ENCODE measurements at places on chromosomes 16 and 17.

DNA sequence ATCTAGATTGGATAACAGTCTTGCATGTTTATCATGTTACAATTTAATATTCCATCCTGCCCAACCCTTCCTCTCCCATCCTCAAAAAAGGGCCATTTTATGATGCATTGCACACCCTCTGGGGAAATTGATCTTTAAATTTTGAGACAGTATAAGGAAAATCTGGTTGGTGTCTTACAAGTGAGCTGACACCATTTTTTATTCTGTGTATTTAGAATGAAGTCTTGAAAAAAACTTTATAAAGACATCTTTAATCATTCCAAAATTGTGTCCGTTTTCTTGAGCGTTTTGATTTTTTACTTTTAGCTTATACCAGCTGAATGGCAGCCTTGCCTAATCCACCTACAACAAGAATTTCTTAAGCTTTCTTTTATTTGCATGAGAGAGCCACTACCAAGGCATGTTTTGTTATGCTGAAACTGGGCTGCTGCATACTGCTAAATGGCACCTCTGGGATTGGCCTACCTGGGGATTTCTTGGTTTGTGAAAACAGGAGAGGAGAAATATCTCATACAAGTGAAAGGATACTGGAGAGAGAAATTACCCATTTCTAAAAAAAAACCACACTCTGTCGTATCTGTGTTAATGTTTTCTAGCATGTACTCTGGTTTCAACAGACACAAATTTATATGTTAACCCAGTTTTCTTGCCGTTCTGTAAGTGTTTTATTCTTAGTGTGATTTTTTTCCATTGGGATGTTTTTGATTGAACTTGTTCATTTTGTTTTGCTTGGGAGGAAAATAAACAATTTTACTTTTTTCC, 52.2 kb downstream of the TUBD1 start:
- peak; percentile 52 for DNase-seq

- no peak for DNase-seq
These were observed 127.6 kb downstream of the KIF2B start for GRCh38 chr17:53950207-53950857.

- no peak for DNase-seq
These were observed 4.8 kb downstream of the ABCA10 start for GRCh38 chr17:69223809-69224208.

DNA sequence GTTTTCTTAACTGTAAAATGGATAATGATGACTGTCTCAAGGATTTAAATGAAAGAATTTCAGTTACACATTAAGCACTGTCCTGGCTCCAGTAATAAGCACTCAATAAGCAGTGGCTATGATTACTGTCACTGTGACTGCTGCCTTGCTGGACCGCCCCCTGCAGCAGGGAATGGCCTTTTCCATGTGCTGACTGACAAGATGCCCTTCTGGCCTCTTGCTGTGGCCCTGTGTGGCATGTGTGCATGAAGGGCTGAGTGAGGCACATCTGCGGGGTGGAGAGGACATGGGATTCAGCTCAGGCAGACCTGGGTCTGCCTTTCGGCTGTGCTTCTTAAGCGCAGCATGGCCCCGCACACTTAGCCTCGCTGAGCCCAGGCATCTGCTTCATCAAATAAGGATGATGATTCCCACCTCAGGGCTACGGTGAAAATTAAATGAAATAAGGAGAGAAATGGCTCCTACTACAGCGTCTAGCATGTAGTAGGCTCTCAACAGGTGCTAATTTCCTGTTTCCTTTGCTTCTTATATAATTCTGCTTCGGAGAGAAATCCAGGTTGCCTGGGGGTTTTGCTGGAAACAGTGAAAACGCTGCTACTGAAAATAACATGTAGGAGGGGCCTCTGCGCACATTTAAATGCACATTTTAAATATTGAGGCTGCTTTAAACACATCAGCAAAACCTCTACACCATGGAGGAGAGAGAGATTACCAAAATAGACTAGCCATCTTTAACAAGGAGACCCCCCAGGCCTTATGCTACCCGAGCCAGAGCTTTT, 183.9 kb downstream of the PARN start:
- no peak for DNase-seq

- peak; percentile 6 for DNase-seq
These were observed 20.7 kb upstream of the CMTM4 start for GRCh38 chr16:66717112-66717675.

GRCh38 chr16:10312784-10313724, 72.8 kb upstream of the ATF7IP2 start:
- no peak for DNase-seq

DNA sequence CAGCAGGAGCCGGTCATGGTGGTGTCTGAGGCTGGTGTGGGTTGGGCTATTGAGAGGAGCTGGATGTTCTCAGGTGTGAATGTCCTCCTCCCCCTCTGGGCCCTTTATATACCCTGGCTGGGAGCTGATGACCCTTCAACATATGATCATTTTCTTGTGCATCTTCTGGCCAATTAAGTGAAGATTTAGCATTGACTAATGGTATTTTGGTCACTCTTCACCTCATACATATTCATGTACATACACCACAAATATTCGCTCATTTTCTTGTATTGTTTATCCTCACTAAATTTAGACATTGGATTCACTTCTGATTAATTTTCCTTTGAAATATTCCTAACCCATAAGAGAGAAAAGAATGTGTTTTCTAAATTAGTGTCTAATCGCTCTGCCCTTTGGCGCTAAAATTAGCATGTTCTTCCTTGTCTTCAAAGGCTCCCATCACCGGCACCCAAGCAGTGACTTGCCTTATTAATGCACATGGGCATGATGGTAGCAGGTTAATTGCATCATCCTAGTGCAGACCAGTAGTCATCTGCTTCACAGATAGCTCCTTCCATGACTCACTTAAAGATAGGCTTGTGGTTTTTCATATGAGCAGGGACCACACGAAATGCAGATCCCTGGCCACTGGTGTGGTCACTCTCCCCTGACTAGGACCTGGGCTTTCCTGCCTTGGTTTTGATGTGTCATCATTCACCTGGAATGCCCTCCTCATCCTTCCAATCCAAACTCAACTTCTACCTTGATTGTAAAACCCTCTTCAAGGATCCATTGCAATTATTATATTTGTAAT, at the start of gene KRTAP2-4:
Gene KRTAP2-4, minus strand, starts transcription at position 51 of the 796 bp plus-strand sequence. Its CDS starts 34 bp downstream, at position 17.
- no peak for DNase-seq

- no peak for DNase-seq
These were observed 52.9 kb upstream of the KCNJ16 start for GRCh38 chr17:70022175-70022574.

GRCh38 chr16:11232852-11233726, 22.9 kb downstream of the SOCS1 start:
- peak; percentile 89 for DNase-seq

Data from stimulated activated CD4-positive, alpha-beta T cell treated with anti-CD3 and anti-CD28 coated beads, Interleukin-4, amount 100 ng/mL, for 24 hours (primary cell).